ENCODE measurements at places on chromosomes 1 and 21. TPM values are rescaled to one million over a fixed set of nuclear protein-coding genes. Genes with fewer than 3 reads are reported as not detected.

- DNase-seq = no peak
Observed at GRCh38 chr1:59345221-59345620, 48.3 kb downstream of the FGGY start.

DNA sequence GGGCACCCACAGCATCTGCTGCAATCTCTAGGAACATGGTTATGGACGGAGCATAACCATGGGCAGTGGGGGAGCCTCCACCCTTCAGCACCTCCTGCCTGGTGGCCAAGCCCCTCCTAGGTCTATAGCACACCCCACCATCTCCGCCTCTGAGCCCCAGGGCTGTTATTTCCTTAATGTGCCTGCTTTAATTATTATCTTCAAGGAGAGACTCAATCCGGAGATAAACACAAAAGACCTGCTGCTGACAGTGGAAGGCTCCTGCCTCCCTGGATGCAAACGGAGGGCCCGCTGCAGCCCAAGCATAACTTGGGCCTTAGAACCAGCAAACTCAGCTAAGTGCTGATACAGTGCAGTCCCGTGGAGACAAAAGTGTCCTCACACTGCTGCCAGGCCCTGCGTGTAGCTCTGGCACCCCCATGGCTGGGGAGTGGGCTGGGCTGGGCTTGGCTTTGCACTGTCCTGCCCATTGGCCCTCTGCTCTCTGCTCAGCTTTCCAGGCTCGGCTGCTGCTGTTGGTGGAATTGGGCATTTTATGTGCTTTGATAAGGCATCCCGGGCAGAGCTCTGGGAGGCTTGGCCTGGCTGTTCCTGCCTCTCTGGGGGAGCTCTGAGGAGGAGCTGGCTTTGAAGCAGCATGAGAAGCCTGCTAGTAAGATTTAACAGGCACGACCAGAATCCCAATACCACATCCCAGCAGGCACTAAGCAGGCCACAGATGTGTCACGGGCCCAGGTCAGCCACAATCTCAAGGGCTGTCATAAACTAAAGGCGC is 620.2 kb downstream of the PTPRU start:
- DNase-seq = no peak

The GJA8 gene
- not detected for total RNA-seq

The F11R gene
- 20.3 TPM for total RNA-seq

DNA sequence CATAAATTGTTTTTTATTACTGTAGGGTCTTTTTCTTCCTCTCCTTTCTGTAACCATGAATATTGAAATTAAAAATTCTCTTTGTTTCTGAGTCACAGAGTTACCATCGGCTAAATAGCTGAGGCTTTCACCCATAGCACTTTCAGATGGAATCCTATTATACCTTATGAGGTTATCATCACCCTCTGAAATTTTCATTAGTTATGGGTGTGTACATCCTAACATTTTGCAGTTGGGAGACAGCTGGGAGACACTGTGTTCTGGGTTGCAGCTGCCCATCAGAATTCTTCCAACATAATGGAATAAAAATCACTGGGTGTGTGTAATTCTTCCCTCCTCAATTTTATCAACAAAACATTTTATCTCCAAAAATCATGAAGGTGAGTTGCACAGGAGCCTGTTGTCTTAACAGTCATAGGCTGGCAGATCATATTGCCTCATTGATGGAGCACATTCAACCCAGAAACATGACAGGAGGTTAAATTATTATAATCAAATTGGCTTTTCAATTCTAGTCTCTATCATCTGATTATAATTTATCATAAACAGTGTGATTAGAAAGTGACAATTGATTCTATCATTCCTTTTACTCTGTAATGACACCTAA is 17.4 kb downstream of the CYYR1 start:
- no peak for DNase-seq

The SFN gene
- 0.53 TPM for total RNA-seq

The ZNF683 gene
- 0.31 TPM for total RNA-seq

DNA sequence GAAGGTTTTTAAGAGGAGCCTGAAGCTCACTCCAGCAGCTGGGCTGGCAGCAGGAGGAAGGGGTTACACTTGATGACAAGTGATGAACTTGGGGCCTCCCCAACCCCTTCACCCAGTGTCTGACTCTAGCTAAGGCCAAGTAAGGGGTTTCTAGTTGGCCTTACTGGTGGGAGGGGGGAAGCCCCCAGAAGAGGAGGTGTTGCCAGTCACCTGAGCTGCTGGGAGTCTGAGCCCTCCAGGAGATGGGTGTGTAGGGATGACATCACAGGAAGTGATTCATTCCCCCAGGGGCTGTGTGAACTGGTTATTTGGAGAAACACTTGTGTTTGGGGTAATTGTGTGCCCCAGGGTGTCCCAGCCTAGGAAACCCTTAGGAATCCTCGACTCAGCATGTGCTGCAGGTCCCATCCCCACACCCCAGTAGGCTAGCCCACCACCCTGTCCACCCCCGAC is 3.1 kb downstream of the PADI1 start:
- no peak for DNase-seq

GRCh38 chr1:171506525-171507304 is 21.4 kb downstream of the PRRC2C start:
- no peak for DNase-seq

DNA sequence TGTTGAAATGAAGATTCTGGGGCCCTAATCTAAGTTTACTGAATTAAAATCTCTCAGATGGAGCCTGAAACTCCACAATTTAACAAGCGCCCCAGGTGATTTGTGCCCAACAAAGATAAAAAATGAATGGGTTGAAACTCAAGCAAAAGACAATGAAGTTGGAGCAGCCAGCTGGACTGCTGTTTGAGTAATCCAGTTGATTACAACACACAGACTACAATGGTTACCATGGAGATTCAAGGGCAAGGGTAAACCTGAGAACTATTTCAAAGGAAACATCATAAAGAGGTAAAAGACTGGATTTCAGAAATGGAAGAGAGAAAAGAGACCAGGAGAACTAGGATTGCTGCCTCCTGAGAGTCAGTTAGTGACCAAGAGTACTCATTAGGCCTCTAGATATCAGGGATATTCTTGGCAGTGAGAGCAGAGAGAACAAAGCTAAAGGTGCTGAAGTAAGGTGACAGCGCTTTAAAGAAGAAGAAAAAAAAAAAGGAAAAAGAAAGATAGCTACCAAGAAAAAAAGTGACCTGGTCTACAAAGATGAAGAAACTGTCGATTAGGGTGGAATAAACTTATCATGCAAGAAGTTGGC is 44.5 kb downstream of the LRRC53 start:
- DNase-seq = no peak
